Activated CD4-positive, CD25-positive, alpha-beta regulatory T cell treated with anti-CD3 and anti-CD28 coated beads, Interleukin-2, amount 50 U/mL, for 16 hours (primary cell): ENCODE measurements at places on chromosomes 16 and 17.

GRCh38 chr16:27786221-27786922, 236.4 kb downstream of the KATNIP start:
- DNase-seq: no peak

GRCh38 chr16:12152740-12153139, 176.2 kb downstream of the SNX29 start:
- no peak for DNase-seq

DNA sequence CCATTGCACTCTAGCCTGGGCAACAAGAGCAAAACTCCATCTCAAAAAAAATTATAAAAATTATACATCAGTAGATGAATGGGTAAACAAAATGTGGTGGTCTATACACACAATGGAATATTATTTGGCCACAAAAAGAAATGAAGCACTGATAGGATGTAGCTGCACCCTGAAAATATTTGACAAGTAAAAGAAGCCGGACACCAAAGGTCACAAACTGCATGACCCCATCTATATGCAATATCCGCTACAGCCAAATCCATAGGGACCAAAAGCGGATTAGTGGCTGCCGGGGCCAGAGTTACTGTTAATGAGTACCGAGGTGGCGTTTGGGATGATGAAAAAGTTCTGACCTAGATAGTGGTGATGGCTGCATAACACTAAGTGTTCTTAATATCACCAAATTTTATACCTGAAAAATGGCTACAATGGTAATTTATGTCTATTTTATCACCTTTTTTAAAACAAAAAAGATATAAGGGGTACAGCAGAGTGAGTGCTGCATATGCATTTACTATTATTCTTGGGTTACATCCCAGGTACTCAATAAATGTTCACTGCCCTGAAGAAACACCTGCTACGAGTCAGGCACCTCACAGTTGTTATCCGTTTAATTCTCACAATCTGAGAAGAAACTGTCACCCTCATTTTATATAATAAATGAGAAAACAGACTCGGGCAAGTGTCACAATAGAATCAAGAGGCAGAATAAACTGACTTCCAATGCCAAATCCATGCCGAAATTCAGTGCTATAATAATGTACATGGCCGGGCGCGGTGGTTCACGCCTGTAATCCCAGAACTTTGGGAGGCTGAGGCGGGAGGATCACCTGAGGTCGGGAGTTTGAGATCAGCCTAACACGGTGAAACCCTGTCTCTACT, 807 bp upstream of the HBQ1 start:
- DNase-seq: no peak

GRCh38 chr17:1446201-1446600, 9.8 kb downstream of the CRK start:
- no peak for DNase-seq

GRCh38 chr17:50889528-50890118, 23.5 kb upstream of the TOB1 start:
- DNase-seq: no peak

- no peak for DNase-seq
Measured at GRCh38 chr16:57315416-57315815, 30.9 kb upstream of the PLLP start.

DNA sequence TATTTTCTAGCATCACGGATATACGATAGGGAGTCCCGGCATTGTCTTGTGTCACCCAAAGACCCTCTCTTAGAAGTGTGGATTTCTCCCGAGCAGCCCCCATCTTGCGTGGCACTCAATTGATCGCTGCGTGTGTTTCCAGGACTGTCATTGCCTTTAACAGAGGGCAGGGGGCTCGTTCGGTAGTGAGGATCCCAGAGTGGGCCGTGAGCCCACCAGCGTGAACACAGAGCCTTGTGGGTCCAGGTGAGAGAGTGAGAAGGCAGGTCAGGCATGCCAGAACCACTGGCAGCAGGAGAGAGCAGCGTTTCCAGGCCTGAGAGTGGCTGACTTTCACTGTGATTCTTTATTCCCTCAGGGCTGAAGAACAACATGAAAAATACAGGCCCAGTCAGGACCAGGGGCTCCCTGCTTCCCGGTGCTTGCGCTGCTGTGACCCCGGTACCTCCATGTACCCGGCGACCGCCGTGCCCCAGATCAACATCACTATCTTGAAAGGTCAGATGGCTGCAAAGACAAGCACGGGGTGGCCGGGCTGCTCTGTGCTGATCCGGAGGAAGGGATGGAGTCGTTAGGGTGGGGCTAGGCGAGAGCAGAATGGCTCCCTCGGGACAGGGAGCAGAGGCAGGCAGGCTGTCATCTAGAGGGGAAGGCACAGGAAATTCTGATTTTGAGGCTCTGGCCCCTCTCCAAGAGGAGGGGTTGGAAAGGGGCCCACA, 22.4 kb downstream of the C1QTNF1 start:
- no peak for DNase-seq

GRCh38 chr17:75476271-75476671, 19.8 kb downstream of the TMEM94 start:
- no peak for DNase-seq

DNA sequence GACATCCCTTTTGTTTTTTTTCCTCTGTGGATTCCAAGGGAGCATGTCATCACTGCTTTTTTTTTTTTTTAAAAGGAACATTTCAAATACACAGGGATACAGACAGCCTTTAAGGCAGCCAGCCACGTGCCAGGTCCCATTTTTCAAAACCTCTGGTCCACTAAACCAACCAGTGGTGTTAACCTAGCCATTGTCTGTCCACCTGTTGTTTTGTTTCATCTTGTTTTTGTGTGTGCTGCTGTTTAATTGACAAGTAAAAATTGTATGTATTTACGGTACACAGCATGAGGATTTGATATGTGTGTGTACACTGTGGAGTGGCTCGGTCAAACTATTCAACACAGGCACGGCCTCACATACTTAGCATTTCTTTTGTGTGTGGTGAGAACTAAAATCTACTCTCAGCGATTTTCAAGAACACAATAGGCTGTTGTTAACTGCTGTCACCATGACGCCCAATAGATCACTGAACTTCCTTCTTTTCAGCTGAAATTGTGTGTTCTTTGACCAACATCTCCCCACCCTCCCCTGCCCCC, 19.2 kb downstream of the TMEM114 start:
- DNase-seq: no peak
